ENCODE measurements at places on chromosomes 13 and 19.

DNA sequence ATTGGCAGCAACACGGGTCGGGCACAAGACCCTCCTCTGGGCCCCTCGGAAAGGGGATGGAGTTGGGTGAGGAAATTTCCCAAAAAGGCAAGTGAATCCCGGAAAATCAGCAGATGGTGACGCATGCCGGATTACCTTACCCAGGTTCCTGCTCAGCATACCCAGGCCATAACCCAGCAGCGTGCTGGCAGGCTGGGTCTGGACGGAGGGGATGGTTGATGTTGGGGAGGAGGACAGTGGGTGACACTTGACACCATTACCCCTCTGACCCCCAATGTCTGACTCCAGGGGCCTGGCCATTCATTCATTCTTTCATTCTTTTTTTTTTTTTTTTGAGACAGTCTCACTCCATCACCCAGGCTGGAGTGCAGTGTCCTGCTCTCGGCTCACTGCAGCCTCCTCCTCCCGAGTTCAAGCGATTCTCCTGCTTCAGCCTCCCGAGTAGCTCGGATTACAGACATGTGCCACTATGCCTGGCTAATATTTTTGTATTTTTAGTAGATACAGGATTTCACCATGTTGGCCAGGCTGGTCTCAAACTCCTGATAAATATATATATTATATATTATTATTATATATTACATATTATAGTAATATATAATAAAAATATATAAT, 799 bp downstream of the PVR start:
- DNase-seq = peak; percentile 58

DNA sequence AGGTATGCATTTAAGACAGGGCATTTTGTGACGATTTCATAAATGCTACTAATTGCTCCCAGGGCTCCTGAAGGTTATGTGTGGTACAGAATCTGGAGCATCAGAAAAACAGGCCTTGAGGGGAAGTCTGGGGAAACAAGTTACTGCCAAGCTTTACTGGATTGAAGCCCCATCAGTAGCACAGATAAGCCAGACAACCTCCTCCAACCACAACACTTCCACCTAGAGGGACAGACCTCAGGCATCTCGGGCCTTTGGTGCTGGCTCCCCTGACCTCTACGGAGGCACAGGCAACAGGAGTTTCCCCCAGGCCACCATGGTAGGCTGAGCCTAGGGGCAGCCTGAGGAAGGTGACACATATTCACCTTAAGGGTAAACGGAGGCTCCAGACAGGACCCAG, 54.1 kb downstream of the ABCC4 start:
- DNase-seq = no peak

DNA sequence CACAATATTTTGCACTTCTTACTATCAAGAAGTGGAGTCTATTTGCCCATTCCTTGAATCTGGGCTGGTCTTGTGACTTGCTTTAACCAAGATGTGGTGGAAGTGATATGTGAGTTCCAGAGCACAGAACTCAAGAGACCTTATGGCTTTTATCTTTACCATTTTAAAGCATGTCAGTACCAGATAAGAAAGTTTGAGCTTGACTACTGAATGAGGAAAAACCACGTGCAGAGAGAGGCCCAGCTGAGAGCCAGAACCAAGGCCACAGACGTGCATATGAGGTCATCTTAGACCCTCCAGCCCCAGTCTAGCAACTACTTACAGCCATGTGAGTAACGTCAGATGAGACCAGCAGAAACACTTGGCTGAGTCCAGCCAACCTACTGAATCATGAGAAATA, 6.3 kb upstream of the CDK8 start:
- DNase-seq = no peak

DNA sequence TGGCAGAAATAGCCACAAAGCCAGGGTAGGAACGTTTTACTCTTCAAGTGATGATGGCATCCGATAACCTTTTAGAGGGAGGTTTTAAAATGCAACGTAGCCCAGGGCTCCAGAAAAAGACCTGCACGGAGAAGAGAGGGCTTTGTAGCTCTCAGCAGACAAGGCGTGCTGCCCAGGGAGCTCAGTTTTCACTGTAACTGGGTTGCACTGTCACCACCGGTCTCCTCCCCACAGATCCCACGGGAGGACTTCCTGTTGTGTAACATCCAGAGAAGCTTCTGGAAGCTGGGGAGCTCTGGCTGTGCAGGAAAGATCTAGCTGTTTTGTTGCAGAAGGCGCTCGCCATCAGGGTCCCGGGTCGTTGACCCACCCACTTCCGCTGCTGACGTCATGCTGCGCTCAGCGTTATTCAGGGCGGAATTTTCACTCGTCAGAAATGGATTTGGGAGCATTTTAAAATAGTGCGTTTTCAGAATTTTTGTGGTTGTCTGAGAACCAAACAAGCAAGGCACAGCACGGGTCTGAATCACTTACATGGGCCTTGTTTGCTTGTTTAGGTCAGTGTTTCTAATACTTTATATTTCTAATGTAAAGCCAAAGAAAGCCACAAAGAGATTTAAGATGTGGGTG, 50.8 kb downstream of the ATP11A start:
- DNase-seq = peak; percentile 59

DNA sequence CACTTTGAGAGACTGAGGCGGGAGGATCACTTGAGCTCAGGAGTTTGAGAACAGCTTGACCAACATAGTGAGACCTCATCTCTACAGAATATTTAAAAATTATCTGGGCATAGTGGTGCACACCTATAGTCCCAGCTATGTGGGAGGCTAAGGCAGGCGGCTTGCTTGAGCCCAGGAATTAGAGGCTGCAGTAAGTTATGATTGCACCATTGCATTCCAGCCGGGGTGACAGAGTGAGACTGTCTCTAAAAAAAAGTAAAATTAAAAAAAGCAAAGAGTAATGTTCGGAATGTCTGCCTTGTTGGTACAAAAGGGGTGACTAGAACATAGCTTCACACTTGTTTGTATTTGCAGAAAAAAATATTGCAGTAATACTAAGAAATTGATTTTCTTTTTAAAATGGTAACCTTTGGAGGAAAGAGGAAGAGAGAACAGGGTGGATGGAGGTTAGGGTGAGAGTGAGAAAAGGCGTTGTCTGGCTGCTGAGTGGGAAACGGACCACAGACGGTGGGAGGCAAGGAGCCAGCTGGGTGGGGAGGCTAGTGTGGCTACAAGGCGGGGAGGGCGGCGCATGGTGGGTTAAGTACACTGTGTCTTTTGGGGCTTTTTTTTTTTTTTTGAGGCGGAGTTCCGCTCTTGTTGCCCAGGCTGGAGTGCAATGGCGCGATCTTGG, 10.2 kb downstream of the PPP1R14A start:
- no peak for DNase-seq

GRCh38 chr13:99254830-99255229, 3.3 kb downstream of the GPR18 start:
- DNase-seq = no peak
